ENCODE measurements at places on chromosomes 1 and 21.

DNA sequence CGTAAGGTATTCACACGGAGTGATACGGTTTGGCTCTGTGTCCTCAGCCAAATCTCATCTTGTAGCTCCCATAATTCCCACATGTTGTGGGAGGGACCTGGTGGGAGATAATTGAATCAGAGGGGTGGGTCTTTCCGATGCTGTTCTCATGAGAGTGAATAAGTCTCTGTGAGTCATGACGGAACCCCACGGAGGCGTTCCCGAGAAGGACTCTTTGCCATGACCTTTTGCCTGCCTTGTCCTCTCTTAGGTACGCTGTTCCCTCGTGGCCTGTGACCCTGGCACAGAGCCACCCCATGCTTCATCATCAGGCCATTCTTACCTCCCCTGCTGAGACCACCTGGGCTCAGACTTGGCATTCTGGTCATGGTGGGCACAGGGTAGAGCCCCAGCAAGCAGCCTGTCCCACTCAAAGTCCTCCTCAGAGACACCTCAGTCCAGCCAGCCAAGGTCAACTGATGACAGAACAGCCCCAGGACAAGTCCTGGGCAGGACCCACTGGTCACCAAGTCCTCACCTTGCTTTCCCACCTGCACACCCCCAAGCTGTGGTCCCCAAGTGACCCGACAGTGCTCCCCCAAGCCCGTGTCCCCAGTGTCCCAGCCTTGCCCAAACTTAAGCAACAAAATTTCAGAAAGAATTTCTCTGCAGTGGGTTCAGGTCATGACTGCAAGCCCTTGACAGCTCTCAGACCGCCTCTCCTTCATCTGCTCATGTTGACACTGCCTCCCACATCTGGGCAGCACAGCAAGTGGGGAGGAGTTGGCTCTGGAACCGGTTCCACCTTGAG is 158.4 kb downstream of the ACTL8 start:
- DNase-seq: no peak

- DNase-seq: no peak
Measured at GRCh38 chr1:23441446-23442148, 17.0 kb upstream of the TCEA3 start.

DNA sequence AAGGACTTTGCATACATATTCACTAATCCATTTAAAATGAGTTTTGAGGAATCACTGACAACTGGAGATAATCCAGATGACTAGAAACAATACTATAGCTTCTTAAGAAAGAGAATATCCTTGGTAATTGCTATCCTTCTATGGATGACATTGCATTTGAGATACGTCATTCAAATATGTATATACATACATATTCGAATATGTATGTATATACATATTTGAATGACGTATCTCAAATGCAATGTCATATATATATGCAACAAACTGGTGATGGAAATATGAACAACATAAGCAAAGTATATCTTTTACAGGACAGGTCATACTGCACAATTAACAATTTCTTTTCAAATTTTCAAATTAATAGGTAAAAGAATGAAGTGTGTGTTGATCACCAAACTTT is 41.7 kb downstream of the EXTL2 start:
- no peak for DNase-seq

GRCh38 chr1:156546267-156546666 is 26.1 kb downstream of the IQGAP3 start:
- no peak for DNase-seq

DNA sequence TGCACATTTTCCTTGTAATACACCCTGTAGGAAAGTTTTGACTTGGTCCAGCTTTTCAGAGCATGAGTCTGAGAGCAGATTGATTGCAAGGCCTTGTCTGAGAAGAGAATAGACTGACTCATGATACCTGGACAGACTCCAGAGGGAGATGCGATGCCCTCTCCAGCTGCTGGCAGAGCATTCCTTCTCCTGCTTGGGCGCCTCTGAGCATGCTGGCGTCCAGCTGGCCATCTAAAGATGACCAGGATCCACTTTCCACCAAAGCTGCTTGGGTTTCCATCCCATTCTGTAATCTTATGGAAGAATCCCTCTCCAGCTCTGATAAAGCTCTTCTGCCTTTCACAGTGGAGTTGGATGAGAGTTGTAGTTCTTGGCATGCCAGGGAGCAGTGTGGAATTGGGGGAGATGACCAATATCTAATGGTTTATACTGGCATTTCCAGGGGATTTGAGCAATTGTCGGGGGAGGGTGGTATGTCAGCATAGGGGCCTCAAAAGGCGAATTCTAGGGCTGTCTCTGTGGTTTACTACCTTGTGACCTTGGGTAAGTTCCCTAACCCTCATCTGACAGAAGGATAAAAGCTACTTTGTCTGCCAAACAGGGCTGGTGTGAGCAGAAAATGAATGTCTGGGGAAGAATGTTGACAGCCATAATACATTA is 19.5 kb downstream of the SZRD1 start:
- no peak for DNase-seq

DNA sequence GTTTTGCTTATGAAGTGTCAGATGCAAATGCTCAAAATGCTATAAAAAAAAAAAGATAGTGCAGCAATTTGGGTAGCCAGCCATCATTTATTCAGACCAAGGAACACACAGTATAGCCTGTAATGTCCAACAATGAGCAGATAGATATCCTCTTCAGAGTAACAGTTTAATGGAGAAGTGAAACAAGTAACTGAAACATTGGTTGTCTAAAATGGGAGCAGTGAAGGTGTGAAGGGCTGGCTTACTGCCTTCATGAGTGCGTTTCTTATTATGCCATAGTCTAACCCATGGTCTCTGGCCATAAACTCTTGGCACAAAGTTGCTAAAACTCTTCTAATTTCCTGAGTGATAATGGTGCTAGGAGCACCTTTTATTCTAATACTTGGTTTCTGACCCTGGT is 11.4 kb downstream of the RGS5 start:
- no peak for DNase-seq

DNA sequence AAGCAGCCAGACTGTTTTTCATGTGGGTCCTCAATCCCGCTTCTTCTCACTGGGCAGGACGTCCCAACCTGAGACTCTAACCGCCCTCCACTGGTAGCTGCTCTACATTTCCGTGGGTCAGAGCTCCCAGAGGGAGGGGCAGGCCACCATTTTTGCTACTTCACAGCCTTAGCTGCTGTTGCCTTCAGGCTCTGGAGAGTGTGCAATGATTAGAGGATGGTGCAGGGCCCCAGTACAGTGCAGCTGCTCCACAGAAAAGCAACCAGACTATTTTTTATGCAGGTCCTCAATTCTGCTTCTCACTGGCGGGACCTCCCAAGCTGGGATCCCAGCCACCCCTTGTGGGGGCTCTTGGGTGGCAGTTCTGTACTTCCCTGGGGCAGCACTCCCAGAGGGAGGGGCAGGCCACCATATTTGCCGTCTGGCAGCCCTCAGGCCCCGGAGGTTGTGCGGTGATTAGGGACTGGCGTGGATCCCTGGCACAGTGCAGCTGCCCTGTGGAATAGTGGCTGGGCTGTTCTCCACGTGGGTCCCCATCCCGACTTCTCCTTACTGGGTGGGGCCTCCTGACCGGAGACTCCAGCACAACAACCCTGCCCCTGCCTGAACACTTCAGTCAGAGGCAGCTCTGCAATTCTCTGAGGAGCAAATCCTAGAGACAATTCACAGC is 647.6 kb upstream of the PKN2 start:
- DNase-seq: no peak

GRCh38 chr1:157154940-157155514 is 16.8 kb upstream of the ETV3 start:
- DNase-seq: no peak

DNA sequence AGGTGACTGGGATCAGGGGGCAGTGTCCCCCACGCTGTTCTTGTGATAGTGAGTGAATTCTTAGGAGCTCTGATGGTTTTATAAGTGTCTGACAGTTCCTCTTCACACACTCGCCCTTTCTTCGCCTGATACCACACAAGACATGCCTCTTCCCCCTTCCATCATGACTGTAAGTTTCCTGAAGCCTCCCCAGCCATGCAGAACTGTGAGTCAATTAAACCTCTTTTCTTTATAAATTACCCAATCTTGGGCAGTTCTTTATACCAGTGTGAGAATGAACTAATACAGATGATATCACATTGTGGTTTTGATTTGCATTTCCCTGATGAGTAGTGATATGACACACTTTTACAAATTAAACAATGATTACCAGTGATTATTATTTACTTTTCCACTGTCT is 229.9 kb downstream of the AKT3 start:
- DNase-seq: no peak

GRCh38 chr1:203331224-203331623 is 19.7 kb downstream of the FMOD start:
- no peak for DNase-seq

DNA sequence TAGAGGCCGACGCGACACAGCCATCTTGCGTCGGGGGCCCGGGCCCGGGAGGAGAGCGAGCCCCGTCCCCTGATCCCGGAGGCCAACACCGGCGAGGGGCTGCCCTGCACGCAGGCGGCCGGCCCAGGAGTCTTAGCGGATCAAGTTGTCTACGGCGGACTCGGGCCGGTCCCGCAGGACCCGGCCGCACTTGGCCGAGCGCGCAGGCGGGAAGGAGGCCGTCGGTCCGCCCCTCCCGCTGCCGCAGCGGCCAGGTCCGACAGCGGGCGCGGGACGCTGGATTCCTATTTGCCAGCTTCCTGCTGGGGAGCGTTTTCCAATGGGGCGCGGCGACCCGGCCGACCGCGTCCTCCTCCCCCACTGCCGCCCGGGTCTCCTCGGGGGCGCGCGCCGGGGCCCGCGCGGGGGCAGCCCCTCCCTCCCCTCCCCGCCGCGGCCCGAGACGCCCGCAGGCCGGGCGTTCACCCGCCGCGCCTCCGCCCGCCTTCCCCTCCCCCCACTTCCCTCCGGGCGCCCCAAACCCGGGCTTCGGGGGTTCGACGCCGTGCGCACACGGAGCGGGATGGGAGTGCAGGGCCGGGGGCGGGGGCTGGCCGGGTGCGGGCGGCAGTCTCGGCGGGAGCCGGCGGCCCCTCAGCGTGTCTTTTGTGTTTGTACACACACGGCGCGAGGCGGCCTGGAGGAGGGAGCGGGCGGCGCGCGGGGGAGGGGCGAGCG is 517 bp upstream of the H3-3A start:
- peak; percentile 21 for DNase-seq

GRCh38 chr1:116139592-116140134 is 28.5 kb downstream of the MAB21L3 start:
- no peak for DNase-seq

DNA sequence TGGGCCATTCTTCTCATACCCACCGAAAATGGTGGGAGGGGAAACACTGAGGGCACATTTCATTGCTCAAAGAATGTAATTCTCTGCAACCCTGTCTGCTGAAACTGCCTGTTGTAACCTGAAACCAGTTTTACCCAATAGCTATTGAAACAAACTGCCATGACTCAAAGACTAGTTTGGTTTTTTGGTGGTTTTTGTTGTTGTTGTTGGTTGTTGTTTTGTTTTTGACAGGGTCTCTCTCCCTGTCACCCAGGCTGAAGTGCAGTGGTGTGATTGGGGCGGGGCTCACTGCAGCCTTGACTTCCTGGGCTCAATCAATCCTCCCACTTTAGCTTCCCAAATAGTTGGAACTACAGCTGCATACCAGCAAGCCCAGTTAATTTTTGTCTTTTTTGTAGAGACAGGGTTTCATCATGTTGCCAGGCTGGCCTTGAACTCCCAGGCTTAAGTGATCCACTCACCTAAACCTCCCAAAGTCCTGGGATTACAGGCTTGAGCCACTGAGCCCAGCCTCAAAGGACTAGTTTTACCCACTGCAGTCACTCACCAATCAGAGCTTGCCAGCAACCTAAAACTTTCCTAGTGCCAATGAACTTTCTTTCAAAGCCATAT is 2.1 kb upstream of the IPP start:
- no peak for DNase-seq

GRCh38 chr1:113943028-113943811 is 14.1 kb downstream of the HIPK1 start:
- DNase-seq: no peak

DNA sequence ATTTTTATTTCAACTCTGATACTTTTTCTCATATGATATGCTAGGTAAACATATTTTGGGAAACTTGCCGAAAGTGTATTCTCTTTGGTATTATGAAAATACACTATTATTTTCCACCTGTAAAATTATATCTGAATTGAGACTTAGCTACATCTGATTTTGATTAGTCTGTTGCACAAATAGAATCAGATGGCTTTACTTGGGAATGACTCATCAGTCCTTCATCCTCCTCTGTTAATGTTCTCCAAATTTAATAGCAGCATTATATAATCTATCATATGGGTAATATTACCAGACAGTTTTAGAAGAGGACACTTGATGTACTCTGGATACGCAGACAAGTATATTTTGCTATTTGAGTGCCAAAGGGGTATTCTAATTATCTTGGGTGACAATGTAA is 245.3 kb downstream of the CTH start:
- DNase-seq: no peak

DNA sequence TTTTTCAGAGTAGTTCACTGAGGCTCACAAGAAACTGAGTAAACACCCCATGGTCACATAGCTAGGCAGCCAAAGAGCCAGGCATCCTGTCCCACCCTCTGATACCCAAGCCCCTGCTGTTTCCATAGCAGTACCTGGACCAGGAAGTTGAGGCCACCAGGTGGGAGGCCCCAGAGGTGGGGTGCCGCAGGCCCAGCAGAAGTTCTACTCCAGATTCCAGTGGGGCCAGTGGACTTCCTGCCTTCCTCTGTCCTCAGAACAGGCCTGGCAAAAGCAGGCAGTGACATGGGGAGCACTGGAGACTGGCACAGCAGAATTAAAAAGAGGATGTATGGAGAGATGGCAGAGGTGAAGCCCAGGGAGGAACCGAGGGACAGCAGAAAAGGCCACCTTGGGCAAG is 19.0 kb downstream of the FOXO6 start:
- no peak for DNase-seq

DNA sequence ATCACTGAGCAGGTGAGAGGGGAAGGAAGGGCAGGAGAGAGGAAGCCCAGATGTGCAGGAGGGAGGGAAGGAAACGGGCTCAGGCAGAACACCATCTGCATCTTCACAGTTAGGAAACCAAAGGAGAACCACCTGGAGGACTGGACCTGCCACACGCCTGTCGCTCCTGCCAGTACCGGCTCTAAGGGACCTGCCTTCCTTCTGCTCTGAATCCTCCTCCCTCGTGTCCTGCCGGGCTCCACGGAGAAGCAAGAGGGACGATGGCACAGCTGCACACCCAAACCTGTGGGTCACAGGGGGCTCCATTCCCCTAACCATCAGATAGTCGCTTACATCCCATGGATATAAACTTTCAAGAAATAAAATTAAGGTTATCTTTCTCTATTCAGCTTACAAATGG is 56.1 kb downstream of the TOR1AIP2 start:
- DNase-seq: no peak

- no peak for DNase-seq
Measured at GRCh38 chr1:44411861-44412260, 6.8 kb downstream of the RNF220 start.

GRCh38 chr1:234963904-234964702 is 164.5 kb downstream of the TOMM20 start:
- DNase-seq: no peak

GRCh38 chr1:76482272-76482671 is 385.0 kb upstream of the ST6GALNAC5 start:
- no peak for DNase-seq

GRCh38 chr1:245742896-245743295 is 588.1 kb downstream of the KIF26B start:
- no peak for DNase-seq
